ENCODE measurements at places on chromosomes 6 and 20.

DNA sequence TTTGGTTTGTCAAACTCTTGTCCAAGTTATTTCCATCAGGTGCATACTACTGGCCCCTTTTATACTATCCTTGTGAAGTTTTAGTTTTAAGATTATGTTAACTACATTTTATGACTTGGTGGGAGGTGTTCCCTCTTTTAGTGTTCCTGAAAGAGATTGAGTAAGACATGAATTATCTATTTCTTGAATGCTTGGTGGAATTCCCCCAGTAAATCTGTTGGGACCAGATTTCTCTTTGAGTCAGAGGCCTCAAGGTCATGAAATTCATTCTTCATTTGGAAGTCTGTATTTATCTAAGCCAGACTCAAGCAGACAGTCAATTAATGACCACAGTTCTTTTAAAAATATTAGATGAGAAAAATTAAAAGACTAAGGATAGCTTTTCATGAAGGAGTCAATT, 81.3 kb downstream of the MOXD1 start:
- no peak for DNase-seq

GRCh38 chr6:125821825-125822281, 31.1 kb downstream of the NCOA7 start:
- DNase-seq: no peak

- no peak for DNase-seq
These were observed 264.3 kb upstream of the PLN start for GRCh38 chr6:118283766-118284165.

- no peak for DNase-seq
These were observed 115.3 kb upstream of the ECI2 start for GRCh38 chr6:4250645-4251044.

- no peak for DNase-seq
These were observed 38.6 kb downstream of the ZC2HC1B start for GRCh38 chr6:143902827-143903226.

- no peak for DNase-seq
These were observed 10.4 kb upstream of the RNF182 start for GRCh38 chr6:13914351-13914750.

- no peak for DNase-seq
These were observed 317.2 kb upstream of the AGPAT4 start for GRCh38 chr6:161590961-161591627.

DNA sequence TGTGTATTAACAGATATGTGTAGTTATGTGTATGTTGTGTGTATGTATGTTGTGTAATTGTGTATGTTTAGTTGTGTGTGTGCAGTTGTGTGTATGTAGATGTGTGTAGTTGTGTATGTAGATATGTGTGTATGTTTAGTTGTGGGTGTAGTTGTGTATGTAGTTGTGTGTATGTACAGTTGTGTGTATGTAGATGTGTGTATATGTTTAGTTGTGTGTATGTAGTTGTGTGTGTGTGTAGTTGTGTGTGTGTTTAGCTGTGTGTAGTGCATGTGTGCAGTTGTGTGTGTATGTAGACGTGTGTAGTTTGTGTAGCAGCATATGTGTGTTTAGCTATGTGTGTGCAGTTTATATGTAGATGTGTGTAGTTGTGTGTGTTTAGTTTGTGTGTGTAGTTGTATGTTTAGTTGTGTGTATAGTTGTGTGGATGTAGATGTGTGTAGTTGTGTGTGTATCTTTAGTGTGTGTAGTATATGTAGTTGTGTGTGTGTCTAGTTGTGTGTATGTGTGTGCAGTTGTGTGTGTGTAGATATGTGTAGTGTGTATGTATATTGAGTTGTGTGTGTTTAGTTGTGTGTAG, 16.3 kb downstream of the SIRT5 start:
- no peak for DNase-seq

DNA sequence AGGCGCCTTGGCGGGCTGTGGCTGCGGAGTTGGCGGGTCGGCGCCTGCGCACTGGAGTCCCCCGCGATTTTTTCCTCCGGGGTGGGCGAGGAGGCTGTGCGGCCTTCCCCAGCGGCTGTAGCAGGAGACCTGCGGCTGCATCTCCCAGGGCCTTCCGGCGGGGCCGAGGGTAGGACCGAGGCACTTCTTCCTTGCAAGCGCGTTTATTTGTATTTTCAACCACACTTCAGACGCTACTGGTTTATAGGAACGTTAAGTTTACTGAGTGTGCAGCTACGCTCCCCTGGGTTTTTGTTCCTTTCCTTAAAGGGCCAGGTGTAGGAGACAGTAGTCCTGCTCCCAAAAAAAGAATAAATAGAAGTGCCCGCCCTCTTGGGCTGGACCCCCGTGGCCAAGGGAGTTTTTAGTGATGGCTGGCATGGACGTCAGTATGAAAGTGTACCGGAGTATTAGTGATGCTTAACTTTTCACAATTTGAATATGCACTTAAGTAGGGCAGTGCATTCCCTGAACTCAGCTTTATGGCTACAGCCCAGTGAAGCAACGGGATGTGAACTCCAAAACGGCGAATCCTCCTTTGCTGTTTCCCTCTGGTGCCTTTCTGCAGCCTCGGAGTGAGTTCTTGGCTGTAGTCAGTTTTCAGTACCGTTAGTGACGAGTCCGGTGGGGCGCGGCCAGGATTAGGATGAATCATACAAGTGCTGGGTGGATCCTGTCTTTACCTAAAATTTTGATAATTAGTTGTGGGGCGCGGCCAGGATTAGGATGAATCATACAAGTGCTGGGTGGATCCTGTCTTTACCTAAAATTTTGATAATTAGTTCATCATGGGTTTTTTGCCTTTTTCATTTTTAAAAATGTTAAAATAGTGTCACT, 1.0 kb upstream of the FBXO5 start:
- DNase-seq: peak; percentile 41

GRCh38 chr6:71324194-71324785, 35.7 kb downstream of the OGFRL1 start:
- no peak for DNase-seq

DNA sequence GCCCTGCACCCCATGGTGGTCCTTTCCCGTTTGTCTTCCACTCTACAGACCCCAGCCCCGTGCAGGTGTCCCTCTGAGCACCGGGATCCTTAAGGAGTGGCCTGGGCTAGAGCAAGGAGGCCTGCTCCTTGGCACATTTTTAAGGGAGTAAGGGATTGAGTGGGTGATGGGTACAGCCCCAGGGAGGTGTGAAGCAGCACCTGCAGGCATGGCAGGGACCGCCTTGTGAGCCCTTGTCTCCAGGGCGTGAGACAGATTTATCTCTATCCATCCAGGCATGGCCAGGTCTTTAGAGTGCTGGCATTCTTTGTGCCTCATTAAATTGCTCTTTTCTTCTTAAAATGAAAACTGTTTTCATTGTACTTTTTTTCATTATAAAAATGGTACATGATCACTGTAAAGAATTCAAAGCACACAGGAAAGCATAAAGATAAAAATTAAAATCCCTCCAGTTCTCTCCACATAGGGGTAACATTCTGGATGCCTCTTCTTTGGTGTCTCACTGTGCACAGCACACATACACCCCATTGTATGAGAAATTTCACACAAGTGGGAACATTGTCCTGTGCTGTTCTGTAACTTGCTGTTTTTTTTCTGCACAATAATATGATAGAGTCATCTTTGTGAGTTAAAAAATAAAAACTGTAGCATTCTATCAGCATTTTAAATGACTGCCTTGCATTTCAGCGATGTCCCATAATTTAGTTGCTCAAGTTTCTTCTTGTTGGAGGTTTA, 31.9 kb upstream of the ZNF831 start:
- DNase-seq: no peak
